ENCODE measurements at places on chromosomes 7 and 10.

DNA sequence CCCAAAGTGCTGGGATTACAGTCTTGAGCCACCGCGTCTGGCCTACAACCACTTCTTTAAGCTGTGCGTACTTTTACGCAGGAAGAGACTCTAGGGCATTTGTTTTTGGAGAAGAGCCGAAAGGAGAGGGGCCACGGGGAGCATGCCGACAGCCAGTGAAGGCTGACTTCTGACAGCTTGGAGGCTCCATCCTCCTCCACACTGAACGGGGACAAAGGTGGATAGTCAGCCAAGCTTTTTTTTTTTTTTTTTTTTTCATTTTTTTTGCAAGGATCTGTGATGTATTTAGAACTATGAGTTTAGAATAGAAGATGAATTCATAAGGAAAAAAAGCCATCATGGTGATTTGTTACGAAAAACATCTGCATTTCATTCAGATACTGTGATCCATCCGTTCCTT lies 221.7 kb downstream of the ARHGAP21 start:
- no peak for DNase-seq

GRCh38 chr10:35371731-35372130 lies 35.4 kb downstream of the CCNY start:
- no peak for DNase-seq

GRCh38 chr7:105139381-105139780 lies 125.4 kb downstream of the KMT2E start:
- DNase-seq, result no peak

DNA sequence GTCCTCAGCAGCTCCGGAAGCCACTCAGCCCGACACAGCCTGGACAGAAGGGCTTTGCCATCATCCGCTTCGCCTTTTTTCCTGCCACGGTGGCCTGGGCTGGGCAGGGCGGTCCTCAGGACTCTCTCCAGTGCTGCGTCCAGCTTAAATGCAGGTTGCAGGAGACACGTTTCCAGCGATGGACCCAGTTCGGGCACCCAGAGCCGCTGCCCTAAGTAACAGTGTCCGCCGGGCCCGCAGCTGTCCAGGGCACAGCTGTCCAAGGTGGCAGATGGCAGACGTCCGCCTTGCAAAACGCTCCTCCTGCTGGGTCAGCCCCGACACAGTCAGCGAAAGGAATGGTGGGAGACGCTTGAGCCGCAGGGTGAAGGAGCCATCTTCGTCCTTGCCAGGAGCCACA lies 37.0 kb upstream of the FOXL3 start:
- no peak for DNase-seq

Data from NCI-H2029 treated with DMSO at 0.1 percent for 48 hours (cell line).